CD4-positive, alpha-beta T cell (primary cell): ENCODE measurements at places on chromosomes 16 and 17.

DNA sequence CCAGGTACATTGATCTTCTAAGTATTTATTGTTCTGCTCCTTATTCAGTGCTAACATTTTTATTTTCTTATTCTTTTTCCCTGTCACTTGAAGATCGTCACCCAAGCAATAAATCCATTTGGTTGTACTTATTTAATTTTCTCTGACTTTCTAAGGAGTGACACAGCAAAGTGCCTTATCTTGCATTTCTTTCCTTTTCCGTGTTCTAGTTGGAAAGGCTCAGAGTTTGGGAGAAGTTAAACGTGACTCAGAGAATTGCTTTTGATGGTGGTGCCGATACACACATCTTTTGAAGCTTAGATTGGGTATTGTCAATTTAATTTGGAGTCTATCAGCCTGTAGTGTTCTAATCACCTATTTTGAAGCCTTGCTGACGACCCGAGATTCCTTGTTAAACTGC is 72.0 kb downstream of the PITPNC1 start:
- H3K4me3 ChIP-seq: peak overlapping the region; percentile 13
- peak overlapping the region; percentile 52 for H3K27ac ChIP-seq
- H3K36me3 ChIP-seq: peaks cover 3% of the 10 kb centered on the region
- H3K27me3 ChIP-seq: no peaks in the 10 kb centered on the region

DNA sequence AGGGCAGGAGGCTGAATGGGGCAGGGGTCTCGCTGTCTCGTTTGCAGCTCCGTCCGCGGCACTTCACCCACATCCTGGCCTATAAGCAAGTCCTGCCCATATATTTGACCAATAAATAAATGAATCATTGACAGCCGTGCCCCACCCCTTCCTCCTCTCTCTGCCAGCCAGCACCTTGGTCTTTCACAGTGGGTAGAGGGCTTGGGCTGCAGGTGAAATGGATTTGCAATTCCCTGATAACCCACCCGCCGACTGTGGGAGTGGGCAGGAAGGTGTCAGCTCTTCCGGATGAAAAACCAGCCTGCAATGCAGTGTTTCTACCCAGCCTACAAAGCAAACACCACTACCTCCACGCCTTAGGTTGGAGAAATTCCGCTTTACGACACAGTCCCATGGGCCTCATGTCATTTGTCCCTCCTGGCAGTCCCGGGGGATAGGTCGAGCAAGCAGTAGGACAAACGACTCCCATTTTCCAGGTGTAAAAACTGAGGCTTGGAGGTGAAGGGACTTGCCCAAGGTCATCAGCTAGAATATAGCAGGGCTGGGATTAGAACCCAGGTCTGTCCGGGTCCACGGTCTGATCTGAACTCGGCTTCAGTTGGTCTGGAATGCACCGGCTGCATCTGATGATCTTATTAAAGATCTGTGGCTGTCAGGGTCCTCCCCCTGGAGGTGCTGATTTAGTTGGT is 79.0 kb downstream of the ABCC1 start:
- H3K27ac ChIP-seq: no peak overlapping the region
- DNase-seq: no peak
- peaks cover 34% of the 10 kb centered on the region for H3K36me3 ChIP-seq
- H3K4me3 ChIP-seq: no peak overlapping the region
- H3K4me1 ChIP-seq: peaks cover 32% of the 10 kb centered on the region
- H3K27me3 ChIP-seq: no peaks in the 10 kb centered on the region

DNA sequence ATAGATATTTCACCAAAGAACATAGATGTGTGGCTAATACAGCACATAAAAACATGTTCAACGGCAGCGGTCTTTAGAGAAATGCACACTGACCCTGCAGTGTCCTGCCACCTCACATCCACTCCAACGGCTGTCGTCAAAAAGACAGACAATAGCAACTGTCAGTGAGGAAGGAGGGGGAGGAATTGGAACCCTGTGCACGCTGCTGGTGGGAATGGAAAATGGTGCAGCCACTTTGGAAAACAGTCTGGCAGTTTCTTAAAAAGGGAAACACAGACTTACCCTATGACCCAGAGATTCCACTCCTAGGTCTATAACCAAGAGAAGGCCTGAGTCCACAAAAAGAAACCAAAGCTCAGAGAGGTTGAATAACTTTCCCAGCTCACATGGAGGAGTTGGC is 7.7 kb downstream of the CEP295NL start:
- H3K27ac ChIP-seq: no peak overlapping the region
- H3K4me1 ChIP-seq: peaks cover 26% of the 10 kb centered on the region
- no peaks in the 10 kb centered on the region for H3K36me3 ChIP-seq
- DNase-seq: no peak
- no peak overlapping the region for H3K4me3 ChIP-seq

DNA sequence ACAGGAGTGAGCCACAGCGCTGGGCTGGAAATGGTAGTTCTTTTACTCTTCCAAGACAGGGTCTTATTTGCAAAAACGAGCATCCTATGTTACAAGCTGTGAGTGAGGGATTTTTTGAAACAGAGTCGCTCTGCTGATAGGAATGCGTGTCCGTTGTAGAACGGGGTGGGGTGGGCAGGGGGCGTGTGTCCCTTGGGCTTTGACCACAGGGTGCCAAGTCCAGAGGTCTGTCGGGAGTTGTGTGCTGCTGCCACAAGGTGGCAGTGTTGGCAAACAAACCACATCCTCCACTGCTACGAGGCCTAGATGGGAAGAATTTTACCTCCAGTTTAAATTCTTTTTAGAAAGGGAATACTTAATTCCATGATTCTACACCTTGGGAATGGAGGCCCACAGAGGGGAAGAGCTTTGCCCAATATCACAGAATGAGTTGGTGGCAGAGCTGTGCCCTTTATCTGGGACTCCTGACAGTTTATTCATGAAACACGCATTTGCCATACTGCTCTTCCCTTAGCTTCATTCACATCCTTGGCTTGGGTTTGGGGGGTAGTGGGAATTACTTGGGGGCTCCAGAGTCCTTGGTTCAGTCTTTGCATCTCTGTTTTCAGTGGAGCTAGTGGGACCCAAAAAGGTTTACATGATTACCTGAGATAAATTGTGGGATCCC is 30.6 kb upstream of the ETV4 start:
- no peak overlapping the region for H3K4me3 ChIP-seq
- no peaks in the 10 kb centered on the region for H3K27me3 ChIP-seq
- DNase-seq: peak; percentile 78
- H3K27ac ChIP-seq: no peak overlapping the region
- H3K36me3 ChIP-seq: no peaks in the 10 kb centered on the region

- DNase-seq: no peak
- H3K36me3 ChIP-seq: no peaks in the 10 kb centered on the region
- H3K4me3 ChIP-seq: peak overlapping the region; percentile 80
Observed at GRCh38 chr17:74981318-74981978, 6.0 kb upstream of the CDR2L start.

DNA sequence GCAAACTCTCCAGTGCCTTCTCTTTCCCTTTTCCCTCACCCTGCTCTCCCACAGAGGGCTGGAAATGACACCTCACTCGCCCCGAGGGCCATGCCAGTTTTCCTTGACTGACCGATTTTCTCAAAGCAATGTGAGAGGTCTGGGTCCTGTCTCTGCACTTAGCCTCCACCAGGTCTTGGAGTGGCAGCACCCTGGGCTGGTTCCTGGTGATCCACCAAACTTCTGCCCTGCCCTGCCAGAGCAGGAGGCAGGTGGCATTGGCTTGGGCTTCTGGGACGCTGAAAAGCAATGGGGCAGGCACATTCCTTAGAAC is 97.5 kb downstream of the RAB11FIP4 start:
- no peak for DNase-seq
- H3K36me3 ChIP-seq: no peaks in the 10 kb centered on the region
- H3K27me3 ChIP-seq: no peaks in the 10 kb centered on the region

- no peak for DNase-seq
- H3K27me3 ChIP-seq: no peaks in the 10 kb centered on the region
- no peaks in the 10 kb centered on the region for H3K4me1 ChIP-seq
- H3K36me3 ChIP-seq: peaks cover 20% of the 10 kb centered on the region
Observed at GRCh38 chr17:75806822-75807500, 22.4 kb downstream of the UNK start.

DNA sequence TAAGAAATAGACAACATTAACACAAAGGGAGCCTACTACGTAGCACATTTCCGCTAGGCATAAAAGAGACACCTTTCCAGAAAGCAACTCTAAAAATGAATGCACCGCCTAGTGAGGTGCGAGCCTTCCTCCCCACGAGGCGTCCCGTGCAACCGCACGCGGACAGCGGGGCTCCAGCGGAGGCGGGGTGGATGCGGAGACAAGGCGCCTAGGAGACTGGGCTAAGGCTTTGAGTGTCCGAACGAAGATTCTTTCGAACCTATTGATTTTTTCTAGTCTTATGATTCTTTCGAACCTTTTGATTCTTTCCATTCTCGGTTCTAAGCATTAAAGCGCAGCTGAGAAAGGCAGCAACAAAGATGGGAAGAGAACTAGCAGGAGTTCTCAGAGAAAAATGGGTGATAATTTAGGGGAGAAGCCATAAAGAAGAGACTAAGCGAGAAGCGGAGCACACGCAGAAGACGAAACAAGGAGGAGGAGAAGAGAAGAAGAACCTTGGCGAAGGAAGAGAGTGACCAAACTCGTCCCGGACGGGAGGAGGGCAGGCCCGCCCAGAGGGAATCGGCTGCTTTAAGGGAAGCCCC is 394 bp upstream of the CPD start:
- peaks cover 37% of the 10 kb centered on the region for H3K4me1 ChIP-seq
- DNase-seq: peak; percentile 40
- no peaks in the 10 kb centered on the region for H3K27me3 ChIP-seq
- peak overlapping the region; percentile 82 for H3K27ac ChIP-seq
- H3K4me3 ChIP-seq: peak overlapping the region; percentile 78

DNA sequence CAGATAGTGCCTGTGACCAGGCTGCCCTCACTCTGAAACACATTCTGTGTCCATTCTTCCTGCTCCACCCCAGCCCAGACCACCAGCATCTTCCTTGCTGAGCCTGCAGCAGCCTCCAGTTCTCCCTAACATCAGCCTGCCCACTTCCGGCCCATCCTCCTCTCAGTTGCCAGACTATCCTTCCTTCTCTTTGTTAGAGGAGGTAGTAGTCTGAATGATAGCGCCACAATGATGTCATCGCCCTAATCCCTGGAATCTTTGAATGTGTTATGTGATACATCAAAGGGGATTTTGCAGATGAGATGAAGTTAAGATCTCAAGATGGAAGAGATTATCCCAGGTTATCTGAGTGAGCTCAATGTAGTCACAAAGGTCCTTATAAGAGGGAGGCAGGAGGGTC is 3.2 kb upstream of the ZDHHC1 start:
- peaks cover 12% of the 10 kb centered on the region for H3K4me1 ChIP-seq
- H3K27me3 ChIP-seq: peaks cover 26% of the 10 kb centered on the region
- no peaks in the 10 kb centered on the region for H3K36me3 ChIP-seq
- no peak overlapping the region for H3K27ac ChIP-seq

DNA sequence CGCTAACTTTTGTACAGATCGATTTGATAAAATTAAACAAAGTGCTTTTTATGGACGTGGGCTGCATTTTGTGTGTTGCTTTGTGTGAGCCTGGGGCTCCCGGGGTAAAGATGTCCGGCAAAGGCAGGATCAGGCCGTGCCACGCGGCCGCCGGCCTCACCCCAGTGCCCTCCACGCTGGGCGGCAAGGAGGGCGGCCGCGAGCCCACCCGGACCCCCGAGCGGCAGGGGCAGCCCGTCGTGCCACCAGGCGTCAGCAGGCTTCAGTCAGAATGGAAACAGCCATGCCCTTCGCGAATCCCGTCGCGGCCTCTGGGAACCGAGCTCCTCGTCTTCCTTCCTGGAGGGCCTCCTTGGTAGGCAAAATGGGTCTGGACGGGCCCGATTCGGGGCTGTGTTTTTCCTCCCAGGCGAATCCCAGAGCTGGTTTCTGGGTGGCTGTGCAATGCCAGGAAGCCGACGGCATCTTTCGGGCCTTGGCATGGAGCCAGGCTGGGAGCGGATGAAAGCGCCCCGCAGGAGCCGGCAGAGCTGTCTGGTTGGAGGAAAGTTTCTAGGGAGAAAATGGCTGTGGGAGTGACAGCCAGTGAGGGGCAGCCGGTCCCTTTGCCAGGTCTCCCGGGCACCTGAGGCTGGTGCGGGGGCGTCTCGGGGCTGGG is 5.5 kb downstream of the SOX8 start:
- DNase-seq: no peak
- H3K27me3 ChIP-seq: no peaks in the 10 kb centered on the region
- H3K4me1 ChIP-seq: peaks cover 9% of the 10 kb centered on the region
- H3K36me3 ChIP-seq: no peaks in the 10 kb centered on the region
- no peak overlapping the region for H3K27ac ChIP-seq

- no peak overlapping the region for H3K27ac ChIP-seq
- H3K4me1 ChIP-seq: peaks cover 29% of the 10 kb centered on the region
Observed at GRCh38 chr17:17859909-17860765, 23.4 kb upstream of the SREBF1 start.

GRCh38 chr17:64202683-64203344 is 60.2 kb downstream of the TEX2 start:
- DNase-seq: no peak
- no peaks in the 10 kb centered on the region for H3K36me3 ChIP-seq
- H3K27ac ChIP-seq: no peak overlapping the region
- H3K27me3 ChIP-seq: no peaks in the 10 kb centered on the region

DNA sequence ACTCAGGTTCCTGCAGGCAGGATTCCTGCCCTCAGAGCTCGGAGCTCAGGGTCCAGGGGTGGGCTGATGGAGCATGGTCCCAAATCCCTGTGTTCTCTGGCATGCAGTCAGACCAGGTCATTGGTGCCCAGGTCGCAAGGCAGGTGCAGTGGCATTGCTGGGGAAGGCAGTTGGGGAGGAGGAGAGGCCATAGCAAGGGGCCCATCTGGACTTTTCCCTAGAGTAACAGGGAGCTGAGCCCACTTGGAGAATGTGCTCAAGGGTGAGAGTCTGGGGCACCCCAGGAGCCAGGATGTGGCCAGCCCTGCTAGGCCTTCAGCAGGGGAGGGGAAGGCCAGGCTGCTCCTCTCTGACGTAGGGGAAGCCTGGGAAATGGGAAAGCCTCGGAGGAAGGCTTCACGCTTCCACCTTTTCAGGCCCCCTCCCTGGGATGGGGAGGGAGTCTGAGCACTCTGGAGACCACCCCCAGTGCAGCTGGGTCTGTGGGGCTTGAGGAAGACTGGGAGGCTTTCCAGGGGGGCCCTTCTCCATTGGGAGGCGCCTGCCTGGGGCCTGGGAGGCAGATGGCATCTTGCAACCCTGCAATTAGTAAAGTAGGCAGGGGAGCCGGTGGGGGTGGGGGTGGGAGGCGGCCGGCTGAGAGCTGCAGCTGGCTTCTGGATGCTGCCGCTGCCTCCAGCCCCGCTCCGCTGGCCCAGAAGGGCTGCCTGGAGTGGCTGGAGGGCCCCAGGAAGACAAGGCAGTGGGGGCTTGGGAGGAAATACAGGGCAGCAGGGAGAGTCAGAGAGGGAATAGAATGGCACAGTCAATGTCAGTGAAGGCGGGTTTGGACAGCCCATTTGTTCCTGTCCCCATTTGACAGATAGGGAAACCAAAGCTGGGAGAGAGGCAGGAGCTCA is 21.1 kb upstream of the DOK4 start:
- H3K36me3 ChIP-seq: no peaks in the 10 kb centered on the region
- H3K27me3 ChIP-seq: no peaks in the 10 kb centered on the region
- no peaks in the 10 kb centered on the region for H3K4me1 ChIP-seq
- DNase-seq: no peak
- no peak overlapping the region for H3K4me3 ChIP-seq

GRCh38 chr16:70685938-70686375 is at the start of gene MTSS2:
TSS of gene MTSS2 (minus strand) at chr16:70686053. CDS start at chr16:70685791, 262 bp downstream.
- no peak within 1 kb of the TSS for H3K27ac ChIP-seq
- H3K36me3 ChIP-seq: no peaks in the 10 kb centered on the region
- no peak for DNase-seq
- H3K4me3 ChIP-seq: peak within 1 kb of the TSS; percentile 7
- H3K27me3 ChIP-seq: peaks cover 19% of the 10 kb centered on the region
- H3K4me1 ChIP-seq: peaks cover 10% of the 10 kb centered on the region

- no peak overlapping the region for H3K27ac ChIP-seq
- H3K4me3 ChIP-seq: no peak overlapping the region
- H3K27me3 ChIP-seq: no peaks in the 10 kb centered on the region
- H3K36me3 ChIP-seq: peaks cover 92% of the 10 kb centered on the region
- no peak for DNase-seq
Observed at GRCh38 chr17:8463099-8463498, 27.4 kb downstream of the NDEL1 start.
